T-cell (primary cell): ENCODE measurements at places on chromosomes 4 and X. TPM values are rescaled to one million over a fixed set of nuclear protein-coding genes. Genes with fewer than 3 reads are reported as not detected.

Gene CXorf49B
- not detected for total RNA-seq

DNA sequence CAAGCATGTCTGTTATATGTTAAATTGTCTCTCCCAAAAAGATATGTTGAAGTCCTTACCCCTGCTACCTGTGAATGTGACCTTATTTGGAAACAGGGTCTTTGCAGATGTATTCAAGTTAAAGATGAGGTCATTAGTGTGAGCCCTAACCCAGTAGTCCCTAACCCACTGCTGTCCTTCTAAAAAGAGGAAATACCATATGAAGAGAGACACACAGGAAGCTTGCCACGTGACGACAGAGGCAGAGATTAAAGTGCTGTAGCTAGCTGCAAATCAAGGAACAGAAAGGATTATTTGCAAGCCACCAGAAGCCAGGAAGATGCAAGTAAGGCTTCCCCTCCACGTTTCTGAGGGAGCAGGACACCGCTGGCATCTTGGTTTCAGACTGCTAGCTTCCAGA is 150.1 kb downstream of the HNRNPD start:
- H3K36me3 ChIP-seq = no peaks in the 10 kb centered on the region
- H3K27ac ChIP-seq = no peak overlapping the region
- peaks cover 14% of the 10 kb centered on the region for H3K4me1 ChIP-seq
- DNase-seq = peak; percentile 42

GRCh38 chr4:53501561-53501960 is 89.7 kb downstream of the LNX1 start:
- no peak for DNase-seq
- no peaks in the 10 kb centered on the region for H3K27me3 ChIP-seq
- H3K36me3 ChIP-seq = no peaks in the 10 kb centered on the region
- H3K27ac ChIP-seq = no peak overlapping the region
- H3K4me1 ChIP-seq = no peaks in the 10 kb centered on the region

Gene FRMD7
- not detected for total RNA-seq

DNA sequence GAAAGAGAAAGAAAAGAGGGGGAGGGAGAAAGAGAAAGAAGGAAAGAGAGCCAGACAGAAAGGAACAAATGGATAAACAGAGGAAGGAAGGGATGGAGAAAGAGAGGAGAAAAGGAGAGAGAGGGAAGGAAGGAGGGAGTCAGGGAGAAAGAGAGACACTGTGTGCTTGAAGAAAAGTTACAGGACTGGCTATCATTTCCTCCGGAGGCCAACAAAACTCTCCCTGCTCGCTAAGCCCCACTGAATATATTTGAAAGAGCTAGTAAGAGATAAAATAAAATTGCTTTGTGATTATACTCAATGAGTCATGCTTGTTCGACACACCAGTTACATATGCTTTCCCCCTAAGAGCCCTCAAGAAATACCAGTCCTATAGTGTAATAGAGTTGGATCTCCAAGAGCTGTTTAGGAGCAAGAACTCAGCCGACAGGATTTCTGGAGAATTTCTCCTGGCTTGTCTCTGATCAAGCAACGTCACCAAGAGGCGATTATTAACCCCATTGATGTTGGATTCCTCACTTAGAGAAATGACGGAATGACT is 102.2 kb downstream of the MXRA5 start:
- no peak overlapping the region for H3K4me3 ChIP-seq
- no peak for DNase-seq
- H3K27me3 ChIP-seq = no peaks in the 10 kb centered on the region
- no peaks in the 10 kb centered on the region for H3K4me1 ChIP-seq
- no peak overlapping the region for H3K27ac ChIP-seq
- no peaks in the 10 kb centered on the region for H3K36me3 ChIP-seq

DNA sequence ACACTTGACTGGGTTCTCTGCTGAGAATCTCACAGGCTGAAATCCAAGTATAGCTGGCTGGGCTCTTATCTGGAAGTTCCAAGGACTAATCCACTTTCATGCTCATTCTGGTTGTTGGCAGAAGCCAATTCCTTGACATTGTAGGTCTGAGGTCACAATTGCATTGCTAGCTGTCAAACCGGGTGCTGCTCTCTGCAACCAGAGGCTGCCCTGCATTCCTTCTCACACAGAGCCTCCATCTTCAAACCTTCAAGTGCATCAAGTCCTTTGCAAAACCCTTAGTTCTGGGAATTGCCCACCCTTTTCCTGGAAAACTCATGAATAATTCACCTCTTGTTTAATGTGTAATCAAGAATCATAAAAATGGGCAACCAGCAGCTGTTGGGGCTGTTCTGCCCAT is 404.2 kb downstream of the KCNIP4 start:
- no peak for DNase-seq
- H3K4me1 ChIP-seq = no peaks in the 10 kb centered on the region
- H3K4me3 ChIP-seq = no peak overlapping the region
- H3K27me3 ChIP-seq = no peaks in the 10 kb centered on the region

Gene IL13RA2
- total RNA-seq = not detected

Gene NWD2
- total RNA-seq = not detected

DNA sequence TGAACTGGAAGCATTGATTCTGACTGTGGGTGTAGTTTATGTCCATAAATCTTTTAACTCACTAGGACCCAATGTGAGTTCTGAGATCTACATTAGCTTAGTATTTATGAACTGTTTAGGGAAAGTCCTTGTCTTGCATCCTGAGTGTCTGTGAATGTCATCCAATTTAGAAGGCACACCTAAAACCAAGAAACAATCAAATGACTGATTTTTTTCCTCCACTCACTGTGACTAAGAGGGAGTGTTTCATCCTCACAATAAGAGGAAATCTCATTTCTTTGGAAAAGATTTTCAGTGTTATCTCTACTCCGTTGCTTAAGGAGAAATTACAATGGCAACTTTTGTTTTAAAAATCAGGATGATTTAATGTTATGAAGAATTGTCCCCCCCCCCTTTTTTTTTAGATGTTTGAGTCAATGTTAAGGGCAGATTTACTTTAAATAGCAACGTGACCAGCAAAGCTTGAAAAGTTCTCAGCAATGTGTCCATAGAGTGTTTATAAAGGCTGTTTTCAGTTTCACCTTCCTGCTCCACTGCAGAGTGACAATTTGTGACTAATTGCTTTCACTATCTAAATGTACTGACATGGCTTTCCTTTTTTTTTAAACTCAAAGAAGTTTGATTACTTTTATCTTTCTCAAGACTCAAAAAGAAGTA is 173.0 kb downstream of the SPCS3 start:
- H3K4me3 ChIP-seq = no peak overlapping the region
- H3K4me1 ChIP-seq = no peaks in the 10 kb centered on the region
- H3K27me3 ChIP-seq = no peaks in the 10 kb centered on the region
- no peak for DNase-seq
- H3K36me3 ChIP-seq = no peaks in the 10 kb centered on the region
- no peak overlapping the region for H3K27ac ChIP-seq

DNA sequence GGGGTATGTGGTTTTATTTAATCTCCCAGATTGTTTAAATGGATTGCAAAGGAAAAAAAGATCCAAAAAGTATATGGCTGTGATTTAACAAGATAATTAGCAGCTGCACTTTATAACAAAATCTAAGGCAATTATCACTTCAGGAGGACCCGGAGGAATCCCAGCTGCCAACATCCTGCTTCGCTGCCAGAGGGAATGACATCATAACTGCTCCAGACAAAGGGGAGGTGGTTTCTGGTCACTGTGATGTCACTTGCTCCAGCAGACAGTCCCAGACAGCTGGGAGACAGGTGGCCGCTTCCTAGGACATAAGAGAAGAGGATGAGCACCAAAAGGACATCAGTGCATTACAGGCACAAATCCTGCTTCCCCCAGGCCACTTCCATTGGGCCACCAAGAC is 371.0 kb downstream of the BCOR start:
- no peaks in the 10 kb centered on the region for H3K4me1 ChIP-seq
- H3K27me3 ChIP-seq = no peaks in the 10 kb centered on the region
- H3K27ac ChIP-seq = no peak overlapping the region
- DNase-seq = no peak
- H3K4me3 ChIP-seq = no peak overlapping the region

DNA sequence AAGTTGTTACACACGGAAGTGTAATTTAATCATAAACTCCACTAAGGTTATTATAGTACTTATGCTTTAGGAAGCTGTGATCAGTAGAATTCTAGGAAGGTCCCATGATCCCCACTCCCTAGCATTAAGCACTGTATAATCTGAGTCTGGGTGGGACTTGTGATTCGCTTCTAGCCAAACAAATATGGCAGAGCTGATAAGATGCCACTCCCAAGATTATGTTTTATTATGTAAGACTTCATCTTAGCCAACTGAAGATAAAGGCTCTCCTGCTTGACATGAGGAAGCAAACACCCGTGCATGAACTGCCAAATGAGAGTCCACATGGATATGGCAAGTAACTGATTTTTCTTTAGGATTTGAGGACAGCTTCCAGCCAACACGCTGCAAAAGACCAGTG is 186.4 kb upstream of the NDST3 start:
- no peaks in the 10 kb centered on the region for H3K27me3 ChIP-seq
- H3K4me3 ChIP-seq = no peak overlapping the region
- H3K27ac ChIP-seq = no peak overlapping the region
- DNase-seq = no peak
- H3K4me1 ChIP-seq = no peaks in the 10 kb centered on the region

- H3K36me3 ChIP-seq = no peaks in the 10 kb centered on the region
- no peak overlapping the region for H3K4me3 ChIP-seq
- no peak for DNase-seq
- H3K4me1 ChIP-seq = peaks cover 24% of the 10 kb centered on the region
- H3K27me3 ChIP-seq = peaks cover 4% of the 10 kb centered on the region
Measured at GRCh38 chr4:37757761-37758160, 68.7 kb upstream of the PGM2 start.

- H3K4me3 ChIP-seq = no peak overlapping the region
- DNase-seq = no peak
- peaks cover 23% of the 10 kb centered on the region for H3K27me3 ChIP-seq
- H3K27ac ChIP-seq = no peak overlapping the region
- no peaks in the 10 kb centered on the region for H3K36me3 ChIP-seq
Measured at GRCh38 chr4:1011666-1012033, 224 bp downstream of the FGFRL1 start.

DNA sequence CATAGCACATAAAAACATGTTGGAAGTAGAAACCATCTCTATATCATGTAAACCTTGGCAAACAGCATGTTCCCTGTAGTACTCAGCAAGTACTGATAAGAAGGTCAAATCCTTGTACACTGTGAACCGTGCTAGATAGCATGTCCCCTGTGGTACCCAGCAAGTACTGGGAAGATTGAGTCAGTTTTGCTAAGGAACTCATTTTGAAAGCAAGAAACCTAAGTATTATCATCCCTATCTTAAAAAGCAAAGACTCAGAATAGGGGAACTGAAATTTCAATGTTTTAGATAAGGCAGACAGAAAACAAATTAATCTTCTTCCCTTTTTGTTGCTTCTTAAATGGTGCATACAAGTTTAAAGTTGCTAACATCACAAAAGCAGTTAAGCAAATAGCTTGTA is 180.2 kb downstream of the RBM46 start:
- H3K27ac ChIP-seq = no peak overlapping the region
- DNase-seq = no peak
- no peaks in the 10 kb centered on the region for H3K36me3 ChIP-seq
- H3K27me3 ChIP-seq = no peaks in the 10 kb centered on the region

- H3K36me3 ChIP-seq = no peaks in the 10 kb centered on the region
- no peak overlapping the region for H3K4me3 ChIP-seq
- no peaks in the 10 kb centered on the region for H3K27me3 ChIP-seq
Measured at GRCh38 chr4:37439809-37440474, 195.4 kb downstream of the NWD2 start.

- H3K4me3 ChIP-seq = peak overlapping the region; percentile 68
- DNase-seq = no peak
- peak overlapping the region; percentile 73 for H3K27ac ChIP-seq
- H3K36me3 ChIP-seq = no peaks in the 10 kb centered on the region
- H3K27me3 ChIP-seq = no peaks in the 10 kb centered on the region
Measured at GRCh38 chrX:13690836-13691235, 1.9 kb downstream of the RAB9A start.

GRCh38 chrX:111095974-111096895 is at the start of gene PAK3:
PAK3 (plus strand) TSS chrX:111096191; CDS start chrX:111123104, 26,913 bp downstream.
- H3K4me3 ChIP-seq = peak within 1 kb of the TSS; percentile 58
- peak; percentile 20 for DNase-seq
- H3K4me1 ChIP-seq = no peaks in the 10 kb centered on the region
- H3K27ac ChIP-seq = no peak within 1 kb of the TSS
- H3K27me3 ChIP-seq = peaks cover 10% of the 10 kb centered on the region

DNA sequence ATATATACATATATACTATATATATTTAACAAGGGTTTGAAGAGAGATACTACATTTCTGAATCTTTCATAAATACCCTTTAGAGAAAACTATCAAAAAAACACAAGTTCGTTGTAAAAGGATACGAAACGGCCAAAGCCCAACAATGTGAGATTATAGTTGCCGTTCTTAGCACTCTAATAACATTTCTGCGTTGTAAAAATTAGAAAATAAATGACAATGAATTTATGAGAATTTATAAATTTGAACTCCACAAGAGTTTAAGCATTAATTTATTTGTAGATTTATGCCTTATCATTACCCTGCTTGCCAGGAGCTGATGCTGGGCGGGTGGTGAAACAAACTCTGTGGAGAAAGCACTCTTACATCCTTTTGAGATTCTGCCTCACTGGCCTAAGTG is 1.1 kb downstream of the WDR17 start:
- H3K36me3 ChIP-seq = no peaks in the 10 kb centered on the region
- H3K4me3 ChIP-seq = no peak overlapping the region
- DNase-seq = no peak
- H3K27ac ChIP-seq = no peak overlapping the region

- no peak for DNase-seq
- no peaks in the 10 kb centered on the region for H3K4me1 ChIP-seq
- no peaks in the 10 kb centered on the region for H3K36me3 ChIP-seq
- no peak overlapping the region for H3K4me3 ChIP-seq
Measured at GRCh38 chr4:77263247-77263646, 106.2 kb downstream of the CCNG2 start.
